ENCODE measurements at places on chromosomes 7 and 10.
A peak's percentile ranks its signal among the peaks of the same experiment; 100 is the strongest.

DNA sequence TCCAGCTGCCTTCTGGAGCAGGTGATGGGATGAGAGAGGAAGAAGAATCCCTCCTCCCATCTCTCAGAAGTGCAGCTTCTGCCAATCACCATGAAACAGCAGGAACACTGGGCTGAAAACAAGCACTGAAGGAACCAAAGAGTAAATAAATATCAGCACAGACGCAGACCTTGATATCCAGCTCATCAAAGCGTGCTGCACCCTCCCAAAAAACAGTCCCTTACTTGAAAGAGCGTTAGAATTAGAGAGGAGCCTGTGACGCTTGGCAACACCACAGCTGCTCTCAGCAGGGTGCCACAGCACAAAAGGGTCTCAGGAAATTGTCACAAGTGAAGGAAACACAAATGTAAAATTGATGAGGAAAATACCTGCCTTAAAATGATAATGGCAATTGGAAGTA is 39.5 kb downstream of the KLF6 start:
- DNase-seq: no peak

- peak; percentile 8 for DNase-seq
Observed at GRCh38 chr7:79386688-79387422, 66.6 kb downstream of the MAGI2 start.

DNA sequence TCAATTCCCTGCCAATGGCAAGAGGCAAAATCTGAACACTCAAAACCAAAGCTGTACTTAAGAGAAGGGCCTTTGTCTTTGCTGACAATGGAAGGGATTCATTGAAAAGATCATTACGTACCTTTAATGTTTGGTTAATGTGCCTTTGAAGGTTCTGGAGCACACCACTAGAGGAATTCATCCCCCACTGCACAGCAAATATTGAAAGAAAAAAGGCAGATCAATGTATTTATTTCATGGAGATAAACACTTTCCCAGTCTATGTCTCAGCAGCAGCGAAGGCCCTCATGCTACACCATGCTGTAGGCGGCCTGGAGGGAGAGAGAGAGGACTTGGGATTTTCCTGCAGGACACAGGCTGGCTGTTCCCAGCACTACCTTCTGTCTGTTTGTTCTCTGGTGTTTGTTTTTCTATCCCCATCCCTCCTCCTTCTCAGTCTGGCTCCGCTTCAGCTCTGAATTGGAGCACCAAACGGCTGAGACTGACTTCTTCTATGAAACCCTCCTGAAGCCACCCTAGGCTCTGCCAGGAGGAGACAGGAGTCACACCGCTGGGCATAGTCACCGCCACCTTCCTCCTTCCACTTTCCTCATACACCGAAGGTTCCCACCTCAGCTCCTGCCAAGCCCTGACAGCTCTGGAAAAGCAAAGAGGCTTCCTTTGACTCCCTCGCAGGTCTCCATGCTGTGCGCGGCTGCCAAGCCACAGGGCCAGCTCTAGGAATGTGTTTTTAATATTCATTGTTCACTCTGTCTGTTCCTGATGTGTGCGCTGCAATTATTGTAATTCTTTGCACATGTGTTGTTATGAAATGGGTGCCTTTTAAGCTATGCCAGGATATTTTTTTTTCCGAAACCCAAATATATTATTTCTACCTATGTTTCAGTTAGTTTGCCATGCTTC is 301.5 kb downstream of the FZD1 start:
- DNase-seq: no peak

GRCh38 chr10:37534166-37534565 is 323.2 kb downstream of the ZNF248 start:
- no peak for DNase-seq

- no peak for DNase-seq
Observed at GRCh38 chr7:42219447-42219846, 17.6 kb downstream of the GLI3 start.

GRCh38 chr10:133142523-133143199 is 17.4 kb upstream of the KNDC1 start:
- DNase-seq: no peak

DNA sequence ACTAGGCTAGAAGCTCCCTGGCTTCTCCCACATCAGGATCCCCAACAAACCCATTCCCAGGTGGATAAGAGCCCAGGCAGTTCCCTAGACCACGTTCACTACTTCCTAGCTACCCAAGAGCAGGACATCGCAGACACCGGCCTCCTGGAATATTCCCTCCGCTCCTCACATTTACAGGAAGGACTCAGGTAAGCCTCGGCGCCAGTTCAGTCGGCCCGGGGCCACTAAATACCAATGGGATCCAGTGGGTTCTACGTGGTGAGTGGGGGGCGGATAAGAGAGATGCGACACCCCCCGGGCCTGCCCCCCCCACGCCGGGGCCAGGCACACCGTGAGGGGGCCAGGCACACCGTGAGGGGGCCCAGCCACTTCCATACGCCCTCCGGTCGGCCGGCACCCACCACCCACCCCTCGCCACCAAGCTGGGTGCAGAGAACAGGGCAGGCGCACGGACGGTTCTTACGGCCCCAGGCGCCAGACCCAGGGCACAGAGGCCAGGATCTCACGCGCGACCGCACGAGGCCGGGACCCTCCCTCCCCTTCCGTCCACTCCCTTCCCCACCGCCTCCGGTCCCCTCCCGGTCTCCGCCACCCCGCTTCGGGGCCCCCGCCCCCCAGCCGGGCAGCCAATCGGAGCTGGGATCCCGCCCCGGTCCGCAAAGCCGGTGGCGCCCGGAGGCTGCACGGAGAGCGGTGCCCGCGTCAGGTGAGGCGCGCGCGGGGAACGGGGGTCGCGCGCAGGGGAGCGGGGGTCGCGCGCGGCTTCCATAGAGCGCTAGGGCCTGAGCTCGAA is at the start of gene BLVRA:
BLVRA (plus strand) TSS at position 652 of the 793 bp plus-strand sequence. CDS start 12,479 bp downstream, outside the sequence.
- DNase-seq: peak; percentile 91

GRCh38 chr7:151245360-151246101 is 3.0 kb downstream of the SMARCD3 start:
- DNase-seq: peak; percentile 89

GRCh38 chr7:86898171-86898570 is 161.3 kb downstream of the ELAPOR2 start:
- no peak for DNase-seq

- DNase-seq: no peak
Observed at GRCh38 chr10:119748871-119749270, 23.0 kb downstream of the INPP5F start.

DNA sequence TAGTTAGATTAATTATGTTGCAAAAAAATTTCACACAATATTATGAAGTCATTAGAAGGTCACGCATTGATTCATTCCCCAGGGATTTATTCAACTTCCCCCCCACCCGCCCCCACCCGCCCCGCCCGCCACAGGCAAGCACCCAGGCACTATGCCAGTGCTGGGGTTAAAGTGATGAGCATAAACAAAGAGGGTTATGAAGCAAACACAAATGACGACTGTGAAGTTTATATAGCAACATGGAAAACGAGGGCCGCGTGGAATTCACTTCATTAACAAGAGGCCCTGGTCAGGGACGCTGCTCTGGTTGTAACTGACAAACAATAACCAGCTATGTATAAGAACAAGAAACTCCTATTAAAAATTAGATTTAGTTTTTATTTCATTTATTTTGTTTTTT is 656.5 kb upstream of the COBL start:
- DNase-seq: no peak

- DNase-seq: no peak
Observed at GRCh38 chr7:48976253-48976652, 51.9 kb downstream of the CDC14C start.

GRCh38 chr10:4099202-4099601 is 314.2 kb upstream of the KLF6 start:
- no peak for DNase-seq

DNA sequence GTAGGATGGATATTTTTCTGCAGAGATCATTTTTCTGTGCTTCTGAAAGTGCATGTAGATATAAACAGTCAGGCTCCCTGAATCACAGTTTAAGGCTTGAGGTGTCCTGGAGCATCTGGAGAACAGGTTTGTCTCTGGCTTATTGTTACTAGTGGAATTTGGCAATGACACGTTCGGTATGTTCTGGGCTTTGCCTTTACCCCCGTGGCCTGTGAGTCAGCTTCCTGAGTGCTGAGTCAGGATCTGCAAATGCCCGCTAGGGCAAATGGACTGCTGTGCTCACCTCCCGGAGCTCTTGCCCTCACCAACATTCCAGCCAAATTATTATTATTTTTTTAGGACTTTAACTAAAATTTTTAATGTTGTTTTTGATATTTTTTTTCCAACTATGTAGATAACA is 192.5 kb upstream of the PRSS1 start:
- DNase-seq: peak; percentile 84
